ELR (cell line): ENCODE measurements at places on chromosomes 5 and 9.

- DNase-seq = no peak
Observed at GRCh38 chr9:68883224-68883623, 130.7 kb downstream of the PRKACG start.

DNA sequence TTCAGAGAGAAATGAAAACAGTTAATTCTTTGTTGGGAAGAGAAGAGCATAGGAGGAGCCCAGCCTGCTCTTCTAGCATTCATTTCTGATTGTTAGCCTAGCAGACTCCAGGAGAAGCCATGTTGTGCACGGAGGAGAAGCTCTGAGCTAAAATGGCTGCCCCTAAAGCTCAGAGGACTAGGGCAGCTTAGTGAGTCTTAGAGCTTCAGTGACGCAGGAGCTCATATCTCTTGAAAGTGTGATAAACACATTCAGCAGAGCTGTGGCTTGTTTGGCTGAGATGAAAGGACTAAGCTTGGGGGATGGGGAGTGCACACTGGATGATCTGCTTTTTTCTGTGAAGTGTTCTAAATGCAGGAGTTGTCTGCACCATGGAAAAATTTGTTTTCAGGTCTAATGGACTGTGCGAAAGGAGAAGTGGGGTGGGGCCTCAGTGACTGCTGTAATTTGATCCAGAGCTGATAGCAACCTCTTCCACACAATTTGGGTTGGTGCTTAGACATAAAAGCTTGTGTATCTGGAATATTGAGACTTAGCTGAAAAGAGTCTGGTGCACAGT, 58.5 kb downstream of the ZNF462 start:
- no peak for DNase-seq

GRCh38 chr5:150368526-150368925, 11.0 kb downstream of the TCOF1 start:
- no peak for DNase-seq

DNA sequence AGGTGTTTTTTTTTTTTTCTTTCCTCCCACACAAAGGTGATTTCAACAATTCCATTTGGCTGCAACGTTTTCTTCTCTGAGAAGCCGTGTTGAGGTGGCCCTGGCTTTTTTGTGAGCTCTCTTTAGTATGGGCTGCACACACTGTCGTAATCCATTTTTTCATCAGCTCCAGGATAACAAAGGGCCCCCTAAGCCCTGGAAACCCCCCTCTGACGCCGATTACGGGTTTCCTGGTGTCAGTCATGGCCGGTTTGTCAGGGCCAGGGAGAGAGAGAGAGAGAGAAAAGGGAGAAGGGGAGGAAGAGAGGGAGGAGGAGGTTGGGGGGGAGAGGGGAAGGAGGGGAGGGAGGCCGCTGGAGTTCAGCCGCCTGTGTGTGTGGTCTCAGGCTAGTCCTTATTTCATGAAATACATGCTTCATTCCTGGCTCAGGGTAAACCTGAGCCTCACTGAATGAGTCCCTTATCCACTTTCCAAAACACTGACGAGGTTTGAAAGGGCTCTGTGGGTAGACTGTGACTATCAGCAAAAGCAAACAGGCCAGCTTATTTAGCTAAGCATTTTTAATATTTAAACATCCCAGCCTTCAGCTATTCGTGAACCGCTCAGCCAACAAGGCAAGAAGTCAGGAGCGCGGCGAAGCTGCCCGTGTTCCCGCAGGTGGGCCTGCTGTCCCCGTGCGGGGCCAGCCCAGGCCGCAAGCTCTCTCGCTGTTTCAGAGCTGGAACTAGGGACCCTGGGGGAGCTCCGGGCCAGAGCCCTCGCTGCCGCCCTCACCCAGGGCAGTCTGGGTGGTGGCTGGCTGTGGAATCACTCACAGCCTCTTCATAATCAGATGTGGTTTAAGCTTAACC, 172.8 kb downstream of the ERCC6L2 start:
- no peak for DNase-seq

GRCh38 chr5:116880150-116880549, 305.5 kb upstream of the SEMA6A start:
- no peak for DNase-seq

DNA sequence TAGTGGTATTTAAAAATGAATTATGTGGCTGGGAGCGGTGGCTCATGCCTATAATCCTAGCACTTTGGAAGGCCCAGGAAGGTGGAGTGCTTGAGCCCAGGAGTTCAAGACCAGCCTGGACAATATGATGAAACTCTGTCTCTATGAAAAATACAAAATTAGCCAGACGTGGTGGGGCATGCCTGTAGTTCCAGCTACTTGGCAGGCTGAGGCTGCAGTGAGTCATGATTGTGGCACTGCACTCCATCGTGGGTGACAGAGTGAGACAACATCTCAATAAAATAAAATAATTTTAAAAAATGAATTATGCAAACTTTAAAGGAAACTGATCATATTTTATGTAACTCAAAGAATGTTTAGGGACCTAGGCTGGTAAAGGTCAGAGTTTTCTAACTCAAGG, 310.8 kb upstream of the DMRT1 start:
- DNase-seq = no peak

DNA sequence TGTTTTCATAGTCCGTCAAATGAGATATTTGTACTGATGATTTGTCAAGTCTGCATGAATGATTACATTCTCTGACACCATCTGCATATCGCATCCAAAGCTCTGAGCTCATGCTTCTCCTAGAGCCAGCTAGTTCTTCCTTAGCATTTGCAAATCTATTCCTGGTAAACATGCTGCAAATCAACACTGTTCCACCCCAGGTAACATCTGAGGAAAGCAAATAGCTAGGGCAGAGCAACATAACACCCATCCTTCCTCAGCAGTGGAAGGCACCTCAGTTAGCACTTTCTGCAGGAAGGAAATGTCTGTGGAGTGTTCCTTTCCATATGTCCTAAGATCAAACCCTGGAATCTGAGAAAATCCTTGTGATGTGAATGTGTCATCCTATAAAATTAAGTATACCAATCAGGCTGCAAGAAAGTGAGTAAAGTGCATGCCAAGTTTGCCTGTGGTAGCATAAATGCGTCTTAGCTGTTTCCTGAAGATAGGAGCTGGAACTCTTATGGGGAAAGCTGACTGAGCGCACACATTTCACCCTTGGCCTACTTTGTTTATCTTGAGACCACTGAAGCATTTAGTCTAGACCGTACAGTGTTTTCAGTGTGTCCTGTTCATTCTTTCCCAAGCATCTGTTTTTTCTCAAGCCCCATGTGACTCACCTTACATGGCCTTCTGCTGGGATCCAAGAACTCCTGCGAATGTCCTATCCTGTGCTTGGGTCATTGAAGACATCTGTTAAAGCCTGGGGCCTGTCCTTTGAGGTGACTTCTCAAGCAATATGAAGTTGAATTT, 50.9 kb upstream of the STARD4 start:
- DNase-seq = peak; percentile 14

DNA sequence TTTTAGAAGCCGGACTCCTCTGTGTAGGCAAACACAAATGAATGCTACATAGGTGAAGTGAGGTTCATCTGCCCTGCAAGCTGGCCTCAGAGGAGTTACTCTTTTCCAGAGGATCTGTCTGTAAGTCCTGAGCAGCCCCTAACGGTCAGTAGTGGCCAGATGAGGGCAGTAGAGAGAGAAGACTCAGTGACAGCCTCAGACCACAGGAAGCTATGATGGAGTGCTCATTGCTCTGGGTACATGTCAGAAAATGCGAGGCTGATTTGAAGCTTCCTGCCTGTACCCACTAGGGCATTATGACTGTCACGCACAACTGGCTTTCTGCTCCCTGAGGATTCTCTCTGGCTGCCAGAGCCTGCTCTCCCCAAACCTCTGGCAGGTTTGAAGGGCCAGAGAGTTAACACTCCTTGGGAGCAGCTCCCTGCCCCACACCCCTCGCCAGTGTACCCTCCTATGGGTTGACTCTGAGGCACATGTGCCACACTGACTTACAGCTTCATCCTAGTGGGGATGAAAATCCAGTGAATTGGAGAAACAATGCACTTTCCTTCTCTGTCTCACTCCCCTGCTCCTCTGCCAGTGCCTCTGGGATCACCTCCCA, 141.5 kb downstream of the GABRG2 start:
- DNase-seq = peak; percentile 0

- no peak for DNase-seq
Observed at GRCh38 chr5:116810951-116811350, 236.3 kb upstream of the SEMA6A start.

DNA sequence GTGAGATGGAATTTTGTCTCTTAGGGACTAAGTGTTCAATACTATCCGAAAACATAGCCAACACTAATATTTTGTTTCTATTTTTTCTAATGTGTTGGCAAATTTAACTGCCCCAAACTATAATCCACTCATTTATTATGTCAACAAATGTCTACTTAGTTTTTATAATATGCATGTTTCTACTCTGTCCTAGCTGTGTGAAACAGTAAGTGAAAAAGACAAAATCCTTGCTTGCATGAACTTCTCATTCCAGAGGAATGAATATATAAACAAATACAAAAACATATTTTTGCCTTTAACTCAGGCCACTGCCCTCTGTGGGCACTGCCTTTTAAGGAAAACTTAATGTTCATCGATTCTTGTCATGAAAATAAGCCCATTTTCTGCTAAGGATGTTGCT, 1275.4 kb upstream of the CDH18 start:
- DNase-seq = peak; percentile 7

DNA sequence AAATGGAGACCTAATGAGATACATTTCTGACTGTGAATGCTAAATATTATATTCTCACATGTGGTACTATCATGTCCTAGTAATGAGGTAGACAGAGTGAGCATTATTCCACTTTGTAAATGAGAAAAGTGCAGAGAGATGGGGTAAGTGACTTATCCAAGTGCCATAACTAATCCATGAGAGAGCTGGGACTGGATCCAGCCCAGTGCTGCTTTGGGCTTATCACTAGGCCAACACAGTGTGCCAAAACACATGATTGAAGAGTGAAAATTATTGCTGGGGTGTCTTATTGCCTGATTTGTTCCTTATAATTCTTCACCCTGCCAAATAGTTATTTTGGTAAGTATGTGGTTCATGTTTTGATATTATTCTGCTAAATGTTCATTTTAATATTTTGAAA, 442.2 kb upstream of the GRAMD2B start:
- no peak for DNase-seq

DNA sequence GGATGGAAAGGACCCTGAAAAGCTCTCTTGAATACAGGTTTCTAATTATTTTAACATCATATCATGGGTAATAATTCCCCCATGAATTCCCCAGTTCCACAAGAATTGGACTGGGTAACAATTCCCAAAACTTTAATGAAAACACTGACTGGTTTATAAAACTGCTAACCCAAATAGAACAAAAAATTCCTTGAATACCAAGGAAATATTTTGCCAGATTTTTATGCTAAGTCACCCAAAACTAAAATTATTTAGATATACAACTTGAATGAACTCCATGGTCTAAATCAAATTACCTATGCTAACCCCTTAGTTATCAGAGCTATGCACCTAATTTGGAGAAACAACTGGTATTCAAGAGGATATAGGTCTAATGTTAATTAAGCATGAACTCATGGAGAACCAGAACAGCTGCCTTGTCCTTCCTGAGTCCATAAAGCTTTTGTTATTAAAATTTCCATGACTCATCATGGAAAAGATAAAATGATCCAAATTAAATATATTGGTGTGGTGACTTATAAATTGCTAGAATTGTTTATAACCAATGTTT, 164.9 kb upstream of the TUT7 start:
- no peak for DNase-seq

GRCh38 chr5:140632366-140633020, 482 bp downstream of the CD14 start:
- DNase-seq = peak; percentile 69

GRCh38 chr9:93577975-93578682, 1.7 kb downstream of the PHF2 start:
- peak; percentile 13 for DNase-seq

DNA sequence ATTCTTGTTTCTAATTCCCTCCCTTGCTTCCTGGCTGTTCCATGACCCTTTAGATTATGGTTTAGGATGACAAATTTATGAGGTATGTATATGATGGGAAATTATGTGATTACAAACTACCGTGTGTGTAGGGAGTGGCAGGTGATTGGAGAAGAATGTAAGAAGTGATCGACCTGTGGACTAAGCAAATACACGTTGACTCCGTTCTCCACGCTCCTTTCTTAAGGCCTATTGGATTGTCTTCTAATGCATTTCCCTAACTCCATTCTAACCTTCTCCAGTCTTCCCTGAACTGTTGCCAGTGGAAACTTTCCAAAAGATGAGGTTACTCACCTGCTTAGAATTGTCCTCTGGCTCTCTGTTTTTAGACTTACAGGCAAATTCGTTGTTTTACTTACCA, 36.6 kb downstream of the MVB12B start:
- DNase-seq = no peak

- DNase-seq = peak; percentile 39
Observed at GRCh38 chr5:6780802-6781391, 67.7 kb downstream of the TENT4A start.

GRCh38 chr5:34057569-34057968, 14.6 kb upstream of the C1QTNF3 start:
- no peak for DNase-seq

GRCh38 chr9:96483733-96484390, 33.9 kb downstream of the HABP4 start:
- no peak for DNase-seq

DNA sequence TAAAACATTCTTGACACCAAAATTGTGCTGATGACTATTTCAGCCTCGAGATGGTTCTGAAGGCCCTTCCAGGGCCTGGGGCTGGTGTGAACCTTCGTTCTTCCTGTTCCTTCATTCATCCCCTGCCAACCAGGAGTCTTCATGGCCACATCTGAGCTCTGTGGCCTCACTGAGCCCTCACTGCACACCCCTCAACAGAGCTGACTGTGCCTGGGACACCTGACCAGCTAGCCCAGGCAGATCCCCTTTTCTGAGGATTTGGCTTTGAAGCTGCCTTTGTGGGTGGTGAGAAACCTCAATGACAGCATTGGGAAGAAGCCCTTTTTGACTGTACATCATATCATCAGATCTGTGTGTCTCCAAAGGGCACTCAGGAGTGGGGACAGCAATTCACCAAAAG, 13.8 kb downstream of the AK8 start:
- DNase-seq = no peak

DNA sequence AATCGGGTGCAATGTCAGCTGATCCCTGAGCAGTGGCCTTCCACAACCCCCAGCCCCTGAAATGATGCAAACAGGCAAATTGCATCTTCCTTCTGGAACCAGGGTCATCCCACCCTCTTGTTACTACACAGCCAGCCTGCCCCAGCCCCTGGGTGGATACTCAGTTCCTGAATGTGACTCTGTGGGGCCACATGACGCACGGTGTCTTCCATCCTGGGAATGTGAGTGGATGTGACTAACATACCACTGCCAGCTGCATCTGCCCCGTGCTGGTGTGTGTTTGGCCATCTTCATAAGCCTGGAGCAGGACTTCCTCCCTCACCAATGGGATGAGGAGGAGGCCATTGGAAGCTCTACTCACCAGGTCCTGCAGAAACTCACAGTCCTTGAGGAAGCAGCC, 257.9 kb upstream of the ADAMTS16 start:
- no peak for DNase-seq

GRCh38 chr9:75149841-75150241, 61.5 kb downstream of the OSTF1 start:
- DNase-seq = no peak

GRCh38 chr9:95460518-95461164, 56.1 kb downstream of the PTCH1 start:
- DNase-seq = no peak

- DNase-seq = peak; percentile 39
Observed at GRCh38 chr9:97853844-97854695, 1.0 kb downstream of the FOXE1 start.
